ENCODE measurements at places on chromosomes 5 and 9.

DNA sequence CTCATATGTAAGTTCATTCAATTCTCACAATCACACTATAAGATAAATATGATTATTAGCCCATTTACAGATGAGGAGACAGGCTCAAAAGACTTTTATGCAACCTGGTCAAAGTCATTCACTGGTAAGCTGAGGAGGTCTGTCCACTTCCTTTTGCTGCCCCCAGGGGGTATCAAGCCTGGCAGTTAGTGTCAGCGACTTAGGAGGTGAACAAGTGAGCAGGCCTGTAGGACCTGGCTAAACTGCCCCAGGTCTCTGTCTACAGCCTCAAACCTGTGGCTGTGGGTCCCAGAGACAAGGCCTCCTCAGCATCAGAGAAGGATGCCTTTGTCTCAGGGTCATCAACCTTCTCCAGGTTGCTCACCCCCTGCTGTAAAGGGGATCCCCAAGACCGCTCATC lies 10.4 kb downstream of the TGFBI start:
- no peak for DNase-seq

GRCh38 chr5:17316970-17317459 lies 99.6 kb downstream of the BASP1 start:
- no peak for DNase-seq

- DNase-seq, result no peak
Observed at GRCh38 chr9:88528080-88528790, 6.7 kb upstream of the NXNL2 start.

DNA sequence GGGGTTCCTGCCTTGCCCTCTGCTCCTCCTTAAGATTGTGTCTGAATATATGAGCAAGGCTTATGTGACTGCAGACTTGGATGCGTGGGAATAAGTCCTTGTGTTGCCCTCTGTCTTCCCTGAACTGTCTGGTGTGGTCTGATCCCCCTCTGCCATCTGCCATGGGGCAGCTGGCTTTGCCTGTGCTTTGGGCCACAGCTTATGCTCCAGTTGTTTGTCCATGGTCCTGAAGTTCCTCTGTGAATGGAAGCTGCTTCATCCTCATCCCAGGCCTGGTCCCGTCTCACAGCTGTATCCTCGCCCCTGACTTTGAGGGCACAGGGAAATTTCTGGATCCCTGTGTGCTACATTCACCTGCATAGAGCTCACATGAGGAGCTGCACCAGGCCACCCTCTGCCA lies 14.7 kb downstream of the IL31RA start:
- no peak for DNase-seq

- no peak for DNase-seq
Observed at GRCh38 chr5:154248691-154249090, 58.2 kb downstream of the GALNT10 start.

DNA sequence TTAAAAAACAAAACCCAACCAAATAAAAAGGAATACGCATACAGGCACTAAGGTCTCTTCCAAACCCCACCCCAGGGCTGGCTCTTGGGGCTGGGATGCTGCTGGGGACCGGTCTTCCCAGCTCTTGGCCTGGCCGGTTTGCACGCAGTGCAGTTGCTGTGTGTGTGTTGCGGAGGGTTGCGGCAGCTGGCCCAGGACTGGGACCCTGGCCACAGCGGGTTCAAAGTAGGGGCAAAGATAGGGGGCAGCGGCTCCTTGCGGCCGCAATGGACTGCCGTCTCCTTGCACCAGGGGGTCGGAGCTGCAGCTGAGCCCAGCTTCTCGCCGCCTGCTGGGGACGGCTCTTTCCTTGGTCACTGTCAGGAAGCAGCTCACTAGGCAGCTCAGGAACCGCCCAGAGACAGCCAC lies 5.0 kb downstream of the DMRT3 start:
- DNase-seq, result no peak

- DNase-seq, result no peak
Observed at GRCh38 chr5:180618829-180619562, 27.7 kb upstream of the SCGB3A1 start.

DNA sequence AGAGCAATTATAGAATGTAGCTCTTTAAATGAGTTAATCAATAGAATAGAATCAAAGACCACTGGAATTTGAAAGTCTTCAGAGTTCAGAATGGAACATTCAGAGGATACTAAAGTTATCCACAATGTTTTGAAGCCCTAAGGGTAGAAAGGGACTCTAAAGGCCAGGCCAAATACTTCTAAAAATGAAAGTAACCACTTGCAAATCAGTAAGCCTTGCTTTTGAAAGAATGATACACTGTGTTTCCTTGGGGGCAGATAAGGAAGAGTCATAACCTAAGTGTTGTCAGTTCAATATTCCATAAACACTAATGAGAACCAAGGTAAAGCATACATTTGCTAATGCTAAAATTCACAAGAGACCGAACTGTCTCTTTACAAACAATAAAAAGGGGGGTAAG lies 813.5 kb downstream of the PTPRD start:
- no peak for DNase-seq

DNA sequence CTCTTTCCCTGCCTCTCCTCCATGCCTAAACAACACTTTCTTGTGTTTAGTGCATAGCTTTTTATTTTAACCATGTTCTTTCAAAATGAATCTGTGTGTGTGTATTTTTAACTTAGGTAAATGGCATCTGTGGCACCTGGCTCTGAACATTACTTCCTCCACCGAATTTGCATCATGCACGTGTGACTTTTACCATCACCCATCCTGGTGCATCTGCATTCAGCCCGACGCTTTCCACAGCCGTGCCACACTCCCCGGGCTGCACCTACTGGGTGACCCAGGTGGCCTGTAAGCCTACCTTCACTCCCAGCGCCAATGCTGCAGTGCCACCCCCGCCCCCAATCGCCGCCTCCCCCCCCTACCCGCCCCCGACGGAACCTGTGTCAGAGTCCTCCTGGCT lies 12.7 kb upstream of the FCN1 start:
- no peak for DNase-seq

GRCh38 chr9:115757461-115757860 lies 396.1 kb upstream of the PAPPA start:
- no peak for DNase-seq

GRCh38 chr5:144857454-144857853 lies 686.8 kb downstream of the KCTD16 start:
- DNase-seq, result no peak

- DNase-seq, result no peak
Observed at GRCh38 chr5:140041492-140042392, 1.4 kb downstream of the NRG2 start.

GRCh38 chr9:74331607-74332006 lies 165.5 kb upstream of the RORB start:
- no peak for DNase-seq

- DNase-seq, result no peak
Observed at GRCh38 chr9:34318163-34318790, 10.8 kb downstream of the KIF24 start.

DNA sequence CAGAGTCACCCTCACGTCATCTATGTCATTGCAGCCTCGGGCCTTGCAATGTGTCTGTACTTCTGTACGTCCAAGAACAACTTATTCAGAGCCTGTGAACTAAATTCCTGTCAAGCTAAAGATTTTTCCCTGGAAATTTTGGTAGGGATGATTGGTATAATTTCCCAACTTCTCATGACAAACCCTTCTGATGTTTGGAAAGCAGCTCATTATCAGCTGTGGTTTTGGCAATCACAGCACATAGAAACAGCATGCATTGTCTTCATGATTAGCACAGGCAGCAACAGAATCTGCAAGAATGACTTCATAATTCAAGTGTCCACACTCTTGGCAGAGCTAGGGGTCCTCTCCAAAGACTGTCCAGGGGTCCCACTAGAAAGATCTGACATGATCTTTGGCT lies 49.5 kb downstream of the APBA1 start:
- DNase-seq, result no peak

- DNase-seq, result no peak
Observed at GRCh38 chr5:50929174-50929573, 262.7 kb downstream of the PARP8 start.

GRCh38 chr9:108014353-108014752 lies 524.8 kb upstream of the KLF4 start:
- no peak for DNase-seq

DNA sequence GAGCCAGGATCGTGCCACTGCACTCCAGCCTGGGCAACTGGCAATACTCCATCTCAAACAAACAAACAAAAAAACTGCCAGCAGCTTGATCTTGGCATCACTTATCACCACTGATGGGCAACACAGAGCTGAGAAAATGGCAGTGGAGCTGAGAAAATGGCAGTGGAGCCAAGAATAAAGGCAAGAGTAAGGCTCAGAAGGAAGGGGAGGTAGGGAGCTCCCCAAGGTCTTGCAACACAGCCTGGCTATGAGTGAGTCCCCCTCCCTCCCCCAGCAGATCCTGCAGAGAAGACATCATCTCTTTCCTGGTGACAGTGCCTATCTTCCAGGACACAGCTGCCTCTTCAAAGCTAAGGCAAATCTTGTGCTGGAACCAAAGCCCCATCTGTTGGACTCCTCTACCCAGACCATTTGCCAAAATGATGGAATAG lies 70.3 kb downstream of the UGCG start:
- DNase-seq, result no peak

DNA sequence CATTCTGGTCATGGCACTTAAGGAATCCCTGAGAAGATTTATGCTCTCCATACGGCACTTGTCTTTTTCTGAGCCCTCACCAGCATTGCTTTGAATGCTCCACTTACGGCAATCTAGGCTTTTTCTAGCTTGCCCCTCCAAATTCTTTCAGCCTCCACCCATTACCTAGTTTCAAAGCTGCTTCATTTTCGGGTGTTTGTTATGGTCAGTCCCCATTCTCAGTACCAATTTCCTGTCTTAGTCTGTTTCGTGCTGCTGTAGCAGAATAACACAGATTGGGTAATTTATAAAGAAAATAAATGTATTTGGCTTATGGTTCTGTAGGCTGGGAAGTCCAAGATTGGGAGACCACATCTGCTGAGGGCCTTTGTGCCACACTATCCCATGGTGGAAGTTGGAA lies 42.0 kb downstream of the ARHGEF28 start:
- DNase-seq, result no peak

GRCh38 chr5:137352095-137352494 lies 147.0 kb downstream of the SPOCK1 start:
- DNase-seq, result no peak

- DNase-seq, result no peak
Observed at GRCh38 chr5:112161392-112161748, 257.7 kb downstream of the EPB41L4A start.

DNA sequence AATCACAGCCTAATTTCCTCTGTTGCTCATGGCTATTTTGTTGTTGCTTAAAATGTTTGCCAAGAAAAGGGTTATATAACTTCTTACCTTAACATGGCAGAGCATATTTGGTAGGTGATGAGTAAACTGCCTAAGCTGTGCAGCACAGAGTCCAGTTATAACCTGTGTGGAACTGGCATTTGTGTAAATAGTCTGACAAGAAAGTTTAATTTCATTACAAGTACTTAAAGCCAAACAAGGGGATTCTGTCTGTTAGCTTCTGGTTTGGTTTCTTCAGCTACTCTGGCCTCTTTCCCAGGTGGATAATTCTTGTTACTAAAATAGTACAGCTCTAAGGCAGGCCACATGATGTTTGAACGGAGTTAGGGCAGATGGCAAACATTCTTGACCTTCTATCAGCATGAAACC lies 72.2 kb downstream of the PTCD2 start:
- no peak for DNase-seq

- peak; percentile 19 for DNase-seq
Observed at GRCh38 chr9:110257097-110257841, 962 bp upstream of the TXN start.

DNA sequence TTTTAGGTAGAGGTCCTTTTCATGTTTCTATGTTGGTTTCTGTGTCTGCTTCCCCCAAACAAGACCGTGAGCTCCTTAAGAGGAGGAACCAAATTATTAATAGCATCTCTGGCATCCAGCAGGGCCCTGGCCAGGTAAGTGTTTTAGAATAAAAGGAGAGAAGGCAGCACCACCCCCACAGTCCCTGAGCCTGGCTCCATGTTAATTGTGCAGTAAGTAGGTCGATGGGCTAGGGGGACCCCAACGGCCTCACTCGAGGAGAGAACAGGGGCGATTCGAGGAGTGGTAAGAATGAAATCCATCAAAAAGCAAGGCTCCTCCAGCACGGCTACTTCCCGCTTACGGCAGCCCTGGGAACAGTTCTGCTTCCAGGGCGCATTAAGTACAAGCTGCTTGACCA lies 67.0 kb downstream of the GABBR2 start:
- no peak for DNase-seq

GRCh38 chr9:129822898-129823541 lies 916 bp downstream of the TOR1A start:
- no peak for DNase-seq

DNA sequence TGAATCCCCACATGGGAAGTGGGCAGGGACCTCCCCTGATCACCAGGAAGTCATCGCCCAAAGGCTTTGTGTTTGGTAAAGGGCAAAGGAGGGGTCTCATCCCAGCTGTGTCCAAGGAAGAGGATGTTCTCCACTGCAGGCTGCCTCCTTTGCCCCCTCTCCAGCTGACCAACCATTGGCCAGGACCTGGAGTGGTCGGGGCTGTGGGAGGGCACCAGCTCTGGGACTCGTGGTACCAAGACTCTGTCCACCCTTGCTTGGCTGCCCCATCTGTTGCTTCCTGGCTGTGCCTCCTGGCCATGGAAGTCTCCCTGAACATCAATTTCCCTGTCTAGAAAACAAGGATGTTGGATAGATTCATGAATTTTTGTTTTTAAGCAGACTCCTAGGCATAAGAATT lies 34.1 kb downstream of the COL15A1 start:
- DNase-seq, result no peak

GRCh38 chr5:119280380-119280779 lies 75.4 kb upstream of the TNFAIP8 start:
- no peak for DNase-seq

DNA sequence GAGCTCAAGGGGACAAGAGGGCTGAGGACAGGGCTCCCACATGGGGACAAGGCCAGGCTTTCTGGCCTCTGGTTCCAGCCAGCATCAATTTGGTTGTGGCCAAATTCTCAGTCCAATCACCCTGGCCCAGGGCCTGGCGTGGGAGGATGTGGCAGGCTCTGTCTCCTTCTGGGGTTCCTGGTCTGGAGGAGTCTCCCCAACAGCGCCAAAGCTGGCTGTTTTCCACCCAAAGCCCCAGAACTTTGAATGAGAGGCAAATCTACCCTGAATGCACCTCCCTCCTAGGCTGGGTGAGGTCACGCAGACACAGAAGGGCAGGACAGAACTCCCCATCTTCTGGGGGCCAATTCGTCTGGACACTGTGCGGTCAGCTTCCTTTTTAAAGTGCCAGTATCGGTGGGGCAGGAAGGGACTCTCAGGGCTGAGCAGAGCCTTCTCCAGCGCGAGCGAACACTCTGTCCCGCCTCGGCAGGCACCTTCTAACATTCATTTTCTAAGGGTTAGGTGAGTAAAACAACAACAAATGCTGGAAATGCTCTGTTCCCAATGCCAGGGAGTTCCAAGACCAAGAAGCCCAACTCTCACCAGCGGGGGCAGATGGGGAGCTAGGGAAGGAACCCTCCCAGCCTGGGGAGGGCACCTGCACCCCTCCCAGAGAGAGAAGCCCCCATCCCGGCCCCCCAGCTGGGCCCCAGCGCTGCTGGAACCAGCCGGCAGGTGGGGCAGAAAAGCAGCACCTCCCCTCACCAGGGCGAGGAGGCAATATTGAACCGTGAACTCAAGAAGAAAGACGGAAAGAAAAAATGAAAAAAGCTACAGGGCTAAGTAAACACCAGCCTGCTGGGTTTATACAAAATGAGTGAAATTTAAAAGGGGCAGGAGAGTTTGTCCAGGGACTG lies 3.7 kb upstream of the DPM2 start:
- DNase-seq, result no peak

All from hematopoietic multipotent progenitor cell (in vitro differentiated cells).